IMR-90 (cell line): ENCODE measurements at places on chromosomes 1 and 21. TPM values are rescaled to one million over a fixed set of nuclear protein-coding genes. Genes with fewer than 3 reads are reported as not detected.

The RGS1 gene
- not detected in 2 replicates for total RNA-seq

The C1orf87 gene
- not detected in 2 replicates for total RNA-seq

The CLDN19 gene
- total RNA-seq, result not detected in 2 replicates

The RGS18 gene
- under 0.01 and 0.18 TPM in 2 replicates for total RNA-seq

The CCDC18 gene
- total RNA-seq, result 7.3 and 20.0 TPM in 2 replicates

- H3K4me3 ChIP-seq, result no peak overlapping the region
- no peak for DNase-seq
- H3K27me3 ChIP-seq, result no peaks in the 10 kb centered on the region; the same call in 1 of the 2 replicates
- no peak overlapping the region for H3K27ac ChIP-seq
Observed at GRCh38 chr1:199815947-199816346, 211.6 kb upstream of the NR5A2 start.

DNA sequence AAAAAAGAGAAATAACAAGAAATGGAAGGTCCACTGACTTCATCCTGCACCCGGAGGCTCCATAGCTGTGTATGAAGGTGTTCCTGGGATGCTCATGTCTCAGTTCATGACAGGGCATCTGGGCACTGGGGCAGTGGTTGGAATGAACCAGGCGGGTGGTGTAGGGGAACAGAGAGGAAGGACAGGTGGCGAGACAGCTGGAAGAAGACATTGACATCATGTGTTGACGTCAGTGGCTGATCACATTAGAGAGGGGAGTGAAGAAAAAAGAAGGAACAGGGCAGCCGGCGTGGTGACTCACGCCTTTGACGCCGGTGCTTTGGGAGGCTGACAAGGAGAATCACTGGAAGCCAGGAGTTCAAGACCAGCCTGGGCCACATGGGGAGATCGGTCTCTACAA, 50.1 kb downstream of the HUNK start:
- H3K36me3 ChIP-seq, result no peaks in the 10 kb centered on the region
- H3K4me1 ChIP-seq, result peaks cover 10% of the 10 kb centered on the region
- DNase-seq, result no peak
- no peak overlapping the region for H3K4me3 ChIP-seq
- no peak overlapping the region for H3K27ac ChIP-seq
- H3K27me3 ChIP-seq, result no peaks in the 10 kb centered on the region

GRCh38 chr1:94727846-94728715, 92.1 kb upstream of the SLC44A3 start:
- peak; percentile 99 for DNase-seq
- peaks cover 35% of the 10 kb centered on the region for H3K4me1 ChIP-seq
- H3K27ac ChIP-seq, result peak overlapping the region; percentile 95
- H3K27me3 ChIP-seq, result no peaks in the 10 kb centered on the region
- H3K4me3 ChIP-seq, result no peak overlapping the region

DNA sequence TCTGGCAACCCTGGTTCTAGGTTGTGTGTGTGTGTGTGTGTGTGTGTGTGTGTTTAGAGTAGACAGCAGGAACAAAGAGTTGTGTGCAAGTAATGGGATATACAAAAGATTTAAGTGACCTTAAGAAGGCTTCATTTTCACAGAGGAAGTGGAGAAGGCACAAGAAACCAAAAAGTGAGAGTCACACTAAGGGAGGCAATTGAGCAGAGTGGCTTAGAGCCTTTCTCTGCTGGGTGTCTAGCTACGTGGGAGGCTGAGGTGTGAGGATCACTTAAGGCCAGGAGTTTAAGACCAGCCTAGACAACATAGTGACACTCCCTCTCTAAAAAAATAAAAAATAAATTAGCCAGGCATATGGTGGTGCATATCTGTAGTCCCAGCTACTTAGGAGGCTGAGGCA, 44.4 kb upstream of the HAO2 start:
- H3K4me1 ChIP-seq, result no peaks in the 10 kb centered on the region
- no peak for DNase-seq
- H3K4me3 ChIP-seq, result no peak overlapping the region
- no peaks in the 10 kb centered on the region for H3K36me3 ChIP-seq

GRCh38 chr1:53458634-53459033, 565 bp upstream of the DMRTB1 start:
- H3K27ac ChIP-seq, result no peak overlapping the region
- no peak overlapping the region for H3K4me3 ChIP-seq
- no peak for DNase-seq
- peaks cover 10% of the 10 kb centered on the region for H3K27me3 ChIP-seq

GRCh38 chr1:156152628-156153027, 757 bp upstream of the SEMA4A start:
- DNase-seq, result no peak
- peaks cover 12% of the 10 kb centered on the region; the same call in 1 of the 2 replicates for H3K27me3 ChIP-seq
- H3K4me1 ChIP-seq, result peaks cover 3% of the 10 kb centered on the region; the same call in 1 of the 2 replicates
- H3K27ac ChIP-seq, result no peak overlapping the region
- no peak overlapping the region for H3K4me3 ChIP-seq

DNA sequence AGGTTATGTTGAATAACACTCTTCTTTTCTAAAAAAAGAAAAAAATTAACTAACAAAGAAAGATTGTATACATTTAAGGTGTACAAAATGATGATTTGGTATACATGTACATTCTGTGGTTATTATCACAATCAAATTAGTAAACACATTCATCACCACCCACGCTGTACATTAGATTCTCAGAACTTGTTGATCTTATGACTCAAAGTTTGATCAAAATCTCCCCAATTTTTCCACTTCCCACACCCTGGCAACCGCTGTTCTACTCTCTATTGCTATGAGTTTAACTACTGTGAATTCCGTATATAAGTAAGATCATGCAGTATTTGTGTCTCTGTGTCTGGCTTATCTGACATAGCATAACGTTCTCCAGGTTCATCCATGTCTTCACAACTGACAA, 469.5 kb upstream of the CHRM3 start:
- H3K27me3 ChIP-seq, result no peaks in the 10 kb centered on the region
- DNase-seq, result no peak
- no peaks in the 10 kb centered on the region for H3K4me1 ChIP-seq
- H3K36me3 ChIP-seq, result no peaks in the 10 kb centered on the region
- no peak overlapping the region for H3K4me3 ChIP-seq

DNA sequence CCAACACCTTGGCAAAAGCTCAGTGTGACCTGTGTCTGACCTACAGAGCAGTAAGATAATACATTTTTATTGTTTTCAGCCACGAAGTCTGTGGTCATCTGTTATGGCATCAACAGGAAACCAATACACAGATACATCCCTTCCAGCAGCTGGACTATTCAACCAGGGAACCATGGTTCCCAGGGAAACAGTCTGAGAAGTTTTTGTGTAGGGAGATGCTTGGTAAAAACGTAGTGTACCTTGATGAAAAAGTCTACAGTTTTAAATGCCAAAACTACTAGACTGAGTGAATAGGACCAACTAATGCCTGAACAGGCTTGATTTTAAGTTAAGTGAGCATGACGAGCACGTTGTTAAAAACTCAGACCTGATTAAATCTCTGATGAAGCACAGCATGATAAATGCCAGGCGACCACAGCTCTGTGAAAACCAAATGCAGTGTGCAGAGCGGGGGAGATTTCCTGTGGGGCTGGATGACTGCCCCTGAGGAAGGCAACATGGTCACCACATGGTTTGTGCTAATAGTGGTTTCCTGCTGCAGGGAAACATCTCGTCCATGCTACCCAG, 228.9 kb downstream of the TNR start:
- H3K36me3 ChIP-seq, result no peaks in the 10 kb centered on the region
- no peaks in the 10 kb centered on the region for H3K4me1 ChIP-seq
- no peaks in the 10 kb centered on the region for H3K27me3 ChIP-seq
- no peak for DNase-seq
- H3K4me3 ChIP-seq, result no peak overlapping the region
- H3K27ac ChIP-seq, result no peak overlapping the region

DNA sequence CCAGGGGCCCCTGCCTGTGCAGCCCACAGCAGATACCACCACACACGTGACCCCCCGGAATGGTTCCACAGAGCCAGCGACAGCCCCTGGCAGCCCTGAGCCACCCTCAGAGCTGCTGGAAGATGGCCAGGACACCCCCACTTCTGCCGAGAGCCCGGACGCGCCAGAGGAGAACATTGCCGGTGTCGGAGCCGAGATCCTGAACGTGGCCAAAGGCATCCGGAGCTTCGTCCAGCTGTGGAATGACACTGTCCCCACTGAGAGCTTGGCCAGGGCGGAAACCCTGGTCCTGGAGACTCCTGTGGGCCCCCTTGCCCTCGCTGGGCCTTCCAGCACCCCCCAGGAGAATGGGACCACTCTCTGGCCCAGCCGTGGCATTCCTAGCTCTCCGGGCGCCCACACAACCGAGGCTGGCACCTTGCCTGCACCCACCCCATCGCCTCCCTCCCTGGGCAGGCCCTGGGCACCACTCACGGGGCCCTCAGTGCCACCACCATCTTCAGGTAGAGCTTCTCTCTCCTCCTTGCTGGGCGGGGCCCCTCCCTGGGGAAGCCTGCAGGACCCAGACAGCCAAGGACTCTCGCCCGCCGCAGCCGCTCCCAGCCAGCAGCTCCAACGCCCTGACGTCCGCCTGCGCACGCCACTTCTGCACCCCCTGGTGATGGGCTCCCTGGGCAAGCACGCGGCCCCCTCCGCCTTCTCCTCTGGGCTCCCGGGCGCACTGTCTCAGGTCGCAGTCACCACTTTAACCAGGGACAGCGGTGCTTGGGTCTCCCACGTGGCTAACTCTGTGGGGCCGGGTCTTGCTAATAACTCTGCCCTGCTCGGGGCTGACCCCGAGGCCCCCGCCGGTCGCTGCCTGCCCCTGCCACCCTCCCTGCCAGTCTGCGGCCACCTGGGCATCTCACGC, 51.0 kb downstream of the COL18A1 start:
- no peak overlapping the region for H3K4me3 ChIP-seq
- H3K27me3 ChIP-seq, result no peaks in the 10 kb centered on the region
- no peak for DNase-seq
- peaks cover 49% of the 10 kb centered on the region for H3K4me1 ChIP-seq
- H3K27ac ChIP-seq, result peak overlapping the region; percentile 2; the same call in 1 of the 2 replicates
- H3K36me3 ChIP-seq, result peaks cover 13% of the 10 kb centered on the region

GRCh38 chr1:189605226-189605625, 872.4 kb downstream of the BRINP3 start:
- no peaks in the 10 kb centered on the region for H3K27me3 ChIP-seq
- no peak for DNase-seq
- no peak overlapping the region for H3K27ac ChIP-seq
- no peaks in the 10 kb centered on the region for H3K36me3 ChIP-seq
- H3K4me3 ChIP-seq, result no peak overlapping the region

DNA sequence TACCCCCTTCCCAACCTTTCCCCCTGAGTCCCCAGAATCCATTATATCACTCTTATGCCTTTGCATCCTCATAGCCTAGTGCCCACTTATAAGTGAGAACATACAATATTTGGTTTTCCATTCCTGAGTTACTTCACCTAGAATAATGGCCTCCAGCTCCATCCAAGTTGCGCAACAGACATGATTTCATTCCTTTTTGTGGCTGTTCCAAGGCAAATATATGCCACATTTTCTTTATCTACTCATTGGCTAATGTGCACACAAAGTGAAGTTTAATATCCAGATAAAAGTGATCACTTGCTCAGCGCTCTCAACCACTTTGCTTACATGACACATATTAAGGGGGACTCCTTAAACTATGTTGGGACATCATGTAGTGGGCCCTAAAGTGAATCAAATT, 72.4 kb upstream of the TIAM1 start:
- H3K4me1 ChIP-seq, result no peaks in the 10 kb centered on the region
- H3K4me3 ChIP-seq, result no peak overlapping the region
- H3K27me3 ChIP-seq, result no peaks in the 10 kb centered on the region
- H3K27ac ChIP-seq, result no peak overlapping the region

GRCh38 chr1:223460566-223461189, 67.5 kb downstream of the CCDC185 start:
- no peak overlapping the region for H3K27ac ChIP-seq
- H3K36me3 ChIP-seq, result no peaks in the 10 kb centered on the region

- no peaks in the 10 kb centered on the region; the same call in 1 of the 2 replicates for H3K27me3 ChIP-seq
- H3K36me3 ChIP-seq, result no peaks in the 10 kb centered on the region
- peaks cover 6% of the 10 kb centered on the region for H3K4me1 ChIP-seq
- no peak overlapping the region for H3K27ac ChIP-seq
Observed at GRCh38 chr1:41868241-41868998, 50.3 kb downstream of the HIVEP3 start.

DNA sequence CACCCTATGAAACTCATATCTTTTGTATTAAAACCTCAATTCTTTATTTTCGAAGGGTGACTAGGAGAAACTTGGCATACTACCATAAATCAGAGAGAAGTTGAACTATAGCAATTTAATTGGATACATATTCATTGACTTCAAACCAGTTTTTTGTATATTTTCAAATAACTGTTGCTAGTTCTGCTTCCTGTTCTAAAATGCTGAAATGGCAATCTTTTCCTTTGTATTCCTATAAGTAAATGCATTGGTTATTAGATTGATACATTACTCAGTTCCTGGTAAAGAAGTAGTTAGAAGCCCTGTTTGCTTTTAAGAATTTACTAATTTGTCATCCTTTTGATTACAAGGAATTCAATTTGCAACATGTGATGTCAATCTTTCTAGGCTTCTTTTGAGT, 200.0 kb downstream of the DISC1 start:
- no peaks in the 10 kb centered on the region for H3K36me3 ChIP-seq
- H3K4me3 ChIP-seq, result no peak overlapping the region
- DNase-seq, result no peak
- no peak overlapping the region for H3K27ac ChIP-seq
- H3K4me1 ChIP-seq, result peaks cover 4% of the 10 kb centered on the region
- H3K27me3 ChIP-seq, result no peaks in the 10 kb centered on the region

GRCh38 chr21:17732306-17732705, 86.8 kb downstream of the C21orf91 start:
- H3K4me1 ChIP-seq, result no peaks in the 10 kb centered on the region; the same call in 1 of the 2 replicates
- no peak overlapping the region for H3K27ac ChIP-seq
- H3K27me3 ChIP-seq, result no peaks in the 10 kb centered on the region
- no peaks in the 10 kb centered on the region for H3K36me3 ChIP-seq
- H3K4me3 ChIP-seq, result no peak overlapping the region

DNA sequence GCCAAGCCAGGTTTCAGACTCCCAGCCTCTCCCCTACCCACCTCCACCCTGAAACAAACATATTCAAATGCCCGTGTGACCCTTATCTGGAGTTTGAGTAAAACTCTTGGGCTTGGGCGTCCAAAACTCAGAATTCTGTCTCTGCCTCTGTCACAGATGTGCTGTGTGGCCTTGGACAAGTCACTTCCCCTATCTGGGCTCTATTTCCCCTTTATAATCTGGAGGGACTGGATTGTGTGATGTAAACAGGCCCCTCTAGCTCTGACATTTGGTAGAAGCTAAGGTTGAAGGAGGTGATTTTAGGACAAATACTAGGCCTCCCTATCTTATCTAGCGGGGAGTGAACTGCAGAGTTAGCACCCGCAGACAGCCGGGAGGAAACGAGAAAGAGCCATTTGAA, 67.5 kb downstream of the IGSF21 start:
- no peak overlapping the region for H3K27ac ChIP-seq
- no peak overlapping the region for H3K4me3 ChIP-seq
- H3K4me1 ChIP-seq, result no peaks in the 10 kb centered on the region

DNA sequence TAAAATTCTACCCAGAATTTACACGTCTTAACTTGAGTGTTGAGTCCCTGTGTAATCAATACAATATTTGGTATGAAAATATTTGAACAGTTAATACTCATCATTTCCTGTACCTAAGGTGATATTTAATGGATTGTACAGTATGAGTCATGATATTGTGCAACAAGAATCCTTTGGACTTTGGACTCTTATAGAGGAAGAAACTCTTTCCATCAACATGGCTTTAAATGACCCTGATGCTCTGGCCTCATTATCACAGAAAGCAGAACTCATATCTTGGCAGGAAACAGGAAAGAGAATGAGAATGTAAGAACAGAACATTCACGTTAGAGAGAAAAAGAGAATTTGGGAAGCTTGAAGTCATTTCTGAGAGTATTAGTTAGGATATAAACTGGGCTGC, 168.8 kb upstream of the B3GALT2 start:
- no peaks in the 10 kb centered on the region for H3K4me1 ChIP-seq
- H3K36me3 ChIP-seq, result no peaks in the 10 kb centered on the region
- DNase-seq, result peak; percentile 51
- no peaks in the 10 kb centered on the region for H3K27me3 ChIP-seq
